Activated CD8-positive, alpha-beta memory T cell treated with anti-CD3 and anti-CD28 coated beads, Interleukin-2, amount 50 U/mL, for 48 hours (primary cell): ENCODE measurements at places on chromosomes 7 and 10.

DNA sequence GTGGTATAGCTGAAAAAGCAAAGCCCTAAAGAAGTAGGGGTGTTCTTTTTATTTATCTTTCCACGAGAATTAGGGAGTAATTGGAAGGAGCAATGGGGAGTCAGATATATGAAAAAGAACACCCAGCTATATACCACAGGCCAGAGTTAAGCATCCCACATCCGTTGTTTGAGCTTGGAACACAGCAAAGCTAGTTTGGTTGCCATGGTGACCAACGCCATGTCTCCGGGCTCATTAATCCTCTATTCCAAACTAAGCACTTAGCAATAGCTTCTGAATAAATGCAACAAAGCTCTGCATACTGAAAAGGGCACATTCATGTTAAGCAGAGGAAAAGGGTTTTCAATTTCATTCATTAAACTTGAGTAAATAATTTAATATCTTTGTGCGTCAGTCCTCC is 23.5 kb downstream of the ASB4 start:
- no peak for DNase-seq

DNA sequence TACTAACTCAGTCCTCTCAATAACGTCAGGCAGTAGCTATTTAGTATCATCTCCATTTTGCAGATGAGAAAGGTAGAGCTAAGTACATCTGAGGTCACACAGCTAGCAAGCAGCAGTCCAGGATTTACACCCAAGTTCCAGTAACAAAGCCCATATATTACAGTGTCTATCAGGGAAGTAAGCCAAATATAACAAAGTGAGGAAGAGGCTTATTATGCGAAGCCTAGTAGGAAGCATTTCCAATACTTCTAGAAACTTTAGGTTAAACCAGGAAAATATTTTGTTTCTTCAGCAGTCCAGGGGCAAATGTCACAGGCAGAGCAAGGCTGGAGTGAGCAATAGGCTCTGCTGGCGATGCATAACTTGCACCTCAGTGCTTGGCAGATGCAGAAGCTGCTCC is 53.9 kb downstream of the NOC3L start:
- DNase-seq = no peak

- no peak for DNase-seq
Measured at GRCh38 chr10:794382-794956, 105.0 kb upstream of the DIP2C start.

- no peak for DNase-seq
Measured at GRCh38 chr10:31620226-31621151, 301.5 kb downstream of the ZEB1 start.
